ENCODE measurements at places on chromosomes 12 and 14.

DNA sequence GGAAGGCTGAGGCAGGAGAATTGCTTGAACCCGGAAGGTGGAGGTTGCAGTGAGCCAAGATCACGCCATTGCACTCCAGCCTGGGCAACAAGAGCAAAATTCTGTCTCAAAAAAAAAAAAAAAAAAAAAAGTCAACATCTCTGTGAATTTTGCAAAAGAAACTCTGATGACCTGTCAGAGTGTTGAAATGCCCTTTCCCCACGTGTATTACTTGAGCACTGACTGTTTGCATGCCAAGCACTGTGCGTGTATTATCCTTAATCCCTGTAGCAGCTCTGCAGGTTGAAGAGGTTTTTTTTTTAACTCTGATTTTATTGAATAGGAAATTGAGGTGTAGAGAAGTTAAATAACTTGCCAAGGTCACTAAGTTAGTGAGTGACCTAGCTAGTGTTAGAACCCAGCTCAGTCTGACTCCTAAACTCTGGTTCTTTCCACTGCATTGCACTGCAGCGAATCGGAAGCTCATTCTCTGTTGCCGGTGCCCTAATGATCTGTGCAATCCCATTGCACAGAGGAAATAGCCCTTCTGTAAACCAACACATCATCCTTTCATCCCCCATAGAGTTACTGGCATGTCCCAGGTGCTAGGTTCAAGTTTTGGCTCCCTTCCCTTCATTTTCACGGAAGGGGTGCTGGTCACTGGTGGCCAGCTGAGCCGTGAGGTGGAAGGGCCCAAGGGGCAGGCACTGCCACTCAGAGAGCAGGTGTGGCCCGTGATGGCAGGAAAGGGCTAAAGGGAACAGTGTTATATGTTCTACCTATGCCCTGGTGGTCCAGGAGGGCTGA lies 122.3 kb downstream of the EML1 start:
- DNase-seq: no peak

DNA sequence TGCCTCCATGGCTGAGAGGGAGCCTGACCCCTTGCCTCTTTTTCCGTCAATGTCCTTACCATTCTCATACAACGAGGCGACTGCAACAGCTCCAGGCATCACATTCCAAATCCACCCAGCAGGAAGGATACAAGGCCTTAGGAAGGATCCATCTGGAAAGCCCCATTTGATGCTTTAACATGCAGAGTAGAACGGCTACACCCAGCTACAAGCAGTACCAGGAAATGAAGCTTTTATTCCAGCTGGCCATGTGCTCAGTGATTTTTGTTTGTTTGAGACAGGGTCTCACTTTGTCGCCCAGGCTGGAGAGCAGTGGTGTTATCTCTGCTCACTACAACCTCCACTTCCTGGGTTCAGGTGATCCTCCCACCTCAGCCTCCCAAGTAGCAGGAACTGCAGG lies 124.8 kb downstream of the TMEM132D start:
- DNase-seq: no peak

DNA sequence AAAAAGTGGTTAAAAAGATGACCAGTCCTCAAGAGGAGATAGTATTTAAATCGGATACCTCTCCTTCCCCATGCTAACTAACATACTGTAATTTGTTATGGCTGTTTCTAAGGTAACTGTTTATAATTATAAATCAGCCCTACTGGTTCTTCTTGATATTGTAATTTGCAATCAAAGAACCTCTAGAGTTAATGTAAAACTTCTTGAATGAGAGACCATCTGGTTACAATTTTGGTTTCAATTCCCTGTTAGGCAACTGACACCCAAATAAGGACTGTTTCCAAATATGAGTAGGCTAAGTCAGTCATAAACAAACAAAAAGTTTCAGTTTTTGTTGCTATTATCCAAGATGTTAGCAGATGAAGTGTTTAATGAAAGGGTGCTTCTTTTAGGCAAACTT lies 120.2 kb upstream of the DNM1L start:
- DNase-seq: no peak

- no peak for DNase-seq
These were observed 68.8 kb downstream of the RPL10L start for GRCh38 chr14:46582826-46583225.

DNA sequence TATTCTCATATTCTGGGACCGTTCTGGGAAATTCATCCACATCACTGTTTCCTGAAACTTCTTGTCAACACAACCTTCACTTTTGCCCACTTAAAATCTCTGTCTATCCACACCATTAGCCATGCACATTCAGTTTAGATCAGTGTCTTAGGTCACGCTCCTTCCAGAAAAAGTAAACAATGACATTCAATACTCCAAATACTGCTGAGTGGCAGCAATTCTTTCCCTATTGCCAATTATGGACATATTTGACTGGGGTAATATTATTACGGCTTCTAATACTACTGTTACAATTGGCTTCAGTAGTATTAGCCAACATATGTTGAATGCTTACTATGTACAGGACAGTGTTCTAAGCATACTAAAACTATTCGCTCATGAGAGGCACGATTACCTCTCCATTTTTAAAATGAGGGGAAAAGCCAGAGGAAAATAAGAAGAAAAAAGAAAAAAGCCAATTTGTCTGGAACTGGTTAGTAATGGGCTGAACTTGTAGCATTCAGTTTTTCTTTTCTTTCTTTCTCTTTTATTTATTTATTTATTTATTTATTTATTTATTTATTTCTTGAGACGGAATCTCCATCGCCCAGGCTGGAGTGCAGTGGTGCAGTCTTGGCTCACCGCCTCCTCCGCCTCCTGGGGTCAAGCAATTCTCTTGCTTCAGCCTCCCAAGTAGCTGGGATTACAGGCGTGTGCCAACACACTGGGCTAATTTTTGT lies 23.4 kb downstream of the LTBR start:
- DNase-seq: no peak

- DNase-seq: no peak
These were observed 266.0 kb downstream of the ALG10 start for GRCh38 chr12:34287986-34288962.

GRCh38 chr12:119989731-119990381 lies 820 bp downstream of the BICDL1 start:
- no peak for DNase-seq

- no peak for DNase-seq
These were observed 55.1 kb downstream of the NUMB start for GRCh38 chr14:73403181-73403752.

DNA sequence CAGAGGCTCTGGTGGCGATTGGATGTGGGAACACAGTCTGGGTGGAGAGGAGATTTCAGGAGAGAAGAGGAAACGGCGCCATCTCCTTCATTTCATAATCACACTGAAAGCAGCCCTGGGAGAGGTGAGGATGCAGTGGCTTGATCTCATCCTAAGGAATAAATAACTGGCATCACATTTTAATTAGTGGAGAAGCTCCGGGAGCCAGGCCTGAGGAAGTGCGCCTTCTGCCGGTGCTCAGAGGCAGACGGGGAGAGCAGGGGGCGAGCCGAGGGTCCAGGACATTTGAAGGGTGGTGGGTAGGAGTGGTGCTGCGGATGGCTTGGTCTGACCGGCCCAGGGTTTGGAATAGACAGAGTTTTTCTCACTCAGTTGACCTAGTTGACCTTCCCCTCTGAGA lies 265.0 kb downstream of the CACNA1C start:
- DNase-seq: no peak

DNA sequence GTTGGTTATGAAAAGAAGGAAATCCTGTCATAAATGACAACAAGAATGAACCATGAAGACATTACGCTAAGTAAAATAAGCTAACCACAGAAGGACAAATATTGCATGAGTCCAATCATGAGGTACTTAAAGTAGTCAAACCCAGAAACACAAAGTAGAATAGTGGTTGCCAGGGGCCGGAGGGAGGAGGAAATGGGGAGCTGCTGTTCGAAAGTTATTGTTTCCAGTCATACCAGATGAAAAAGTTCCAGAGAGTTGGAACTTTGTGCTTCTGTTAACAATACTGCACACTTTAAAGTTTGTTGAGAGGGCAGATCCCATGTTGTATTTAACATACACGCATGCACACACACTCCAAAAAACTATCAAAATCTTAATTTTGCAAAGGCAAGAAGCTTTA lies 69.3 kb downstream of the COCH start:
- no peak for DNase-seq

- DNase-seq: no peak
These were observed 11.5 kb downstream of the CCND2 start for GRCh38 chr12:4285070-4285469.

DNA sequence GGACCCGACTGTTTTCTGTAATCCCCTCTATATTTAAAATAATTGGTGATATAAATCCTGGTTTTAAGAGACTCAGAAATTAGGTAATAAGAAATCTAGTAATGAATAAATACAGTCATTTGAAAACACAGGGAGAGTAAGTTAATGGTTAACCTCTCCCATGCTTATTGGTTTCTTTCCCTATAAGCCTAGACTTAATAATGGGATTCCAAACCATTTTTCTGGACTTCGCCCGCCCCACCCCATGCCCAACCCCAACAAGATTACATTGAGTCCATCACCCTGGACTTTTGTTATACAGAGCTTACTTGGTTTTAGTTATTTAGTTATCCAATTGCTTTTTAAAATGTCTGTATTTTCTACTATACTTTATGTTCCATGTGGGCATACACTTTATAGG lies 98.7 kb downstream of the WIF1 start:
- no peak for DNase-seq

DNA sequence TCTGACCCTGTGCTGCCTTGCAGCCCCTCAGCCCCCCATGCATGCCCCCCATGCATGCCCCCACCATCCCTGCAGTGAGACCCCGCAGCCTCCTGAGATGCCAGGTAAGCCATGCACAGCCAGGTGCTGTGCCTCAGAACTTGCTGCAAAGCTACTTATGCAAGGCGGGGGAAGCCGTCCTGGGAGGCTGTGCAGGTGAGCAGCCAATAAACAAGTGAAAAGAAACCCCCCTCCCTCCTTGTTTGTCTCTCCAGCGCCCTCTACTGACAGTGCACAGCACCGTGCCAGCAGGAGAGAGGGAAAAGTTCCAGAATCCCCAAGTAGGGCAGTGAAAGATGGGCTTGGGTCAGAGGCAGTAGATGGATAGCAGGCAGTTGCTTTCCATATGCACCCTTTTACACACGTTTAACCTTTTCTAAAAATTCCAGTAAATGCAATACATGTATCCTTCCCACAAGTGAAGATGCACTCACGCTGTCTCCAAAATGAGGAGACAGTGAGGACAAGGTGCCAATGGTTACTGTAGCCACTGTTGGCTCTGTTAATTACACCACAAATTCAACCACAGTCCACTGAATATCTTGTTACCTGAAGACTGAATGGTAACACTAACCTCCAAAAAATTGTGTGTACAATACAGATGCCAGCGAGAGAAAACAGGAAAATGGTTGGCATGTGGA lies 18.0 kb downstream of the TNFAIP2 start:
- no peak for DNase-seq

DNA sequence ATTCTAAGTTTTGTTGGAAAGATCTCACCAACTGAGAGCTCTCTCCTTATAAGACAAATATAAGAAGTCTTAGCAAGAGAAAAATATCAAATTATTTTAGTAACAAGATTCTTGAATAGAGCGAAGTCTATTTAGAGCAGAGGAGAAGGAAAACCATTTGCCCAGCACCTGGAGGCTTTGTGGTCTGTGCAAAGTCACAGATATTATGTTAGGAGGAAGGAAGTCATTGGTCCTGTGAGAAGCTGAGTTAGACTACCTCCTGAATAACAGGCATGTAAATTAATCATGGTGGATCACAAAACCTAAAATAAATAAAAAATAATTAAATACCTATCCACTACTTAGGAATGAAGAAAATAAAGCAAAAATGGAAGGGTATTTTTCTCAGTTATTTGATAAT lies 38.4 kb upstream of the ATXN7L3B start:
- DNase-seq: no peak

DNA sequence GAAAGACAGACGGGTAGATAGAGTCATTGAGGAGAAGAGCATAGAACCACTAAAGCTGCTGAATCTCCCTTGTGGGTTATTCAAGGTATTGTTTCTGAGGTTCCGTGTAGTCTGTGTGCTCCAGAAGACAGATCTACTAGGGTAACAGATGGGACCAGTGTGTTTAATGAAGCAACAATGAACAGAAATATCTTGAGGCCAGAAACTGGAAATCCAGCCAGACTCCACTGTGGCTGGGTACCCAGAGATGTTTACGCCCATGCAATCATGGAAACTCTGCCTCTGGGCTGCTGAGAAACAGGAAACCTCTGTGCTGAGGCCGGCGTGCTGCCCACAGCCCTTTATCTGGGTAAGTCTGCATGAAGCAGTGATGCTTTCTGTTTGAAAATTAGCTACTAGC lies 8.3 kb downstream of the PROX2 start:
- DNase-seq: no peak

DNA sequence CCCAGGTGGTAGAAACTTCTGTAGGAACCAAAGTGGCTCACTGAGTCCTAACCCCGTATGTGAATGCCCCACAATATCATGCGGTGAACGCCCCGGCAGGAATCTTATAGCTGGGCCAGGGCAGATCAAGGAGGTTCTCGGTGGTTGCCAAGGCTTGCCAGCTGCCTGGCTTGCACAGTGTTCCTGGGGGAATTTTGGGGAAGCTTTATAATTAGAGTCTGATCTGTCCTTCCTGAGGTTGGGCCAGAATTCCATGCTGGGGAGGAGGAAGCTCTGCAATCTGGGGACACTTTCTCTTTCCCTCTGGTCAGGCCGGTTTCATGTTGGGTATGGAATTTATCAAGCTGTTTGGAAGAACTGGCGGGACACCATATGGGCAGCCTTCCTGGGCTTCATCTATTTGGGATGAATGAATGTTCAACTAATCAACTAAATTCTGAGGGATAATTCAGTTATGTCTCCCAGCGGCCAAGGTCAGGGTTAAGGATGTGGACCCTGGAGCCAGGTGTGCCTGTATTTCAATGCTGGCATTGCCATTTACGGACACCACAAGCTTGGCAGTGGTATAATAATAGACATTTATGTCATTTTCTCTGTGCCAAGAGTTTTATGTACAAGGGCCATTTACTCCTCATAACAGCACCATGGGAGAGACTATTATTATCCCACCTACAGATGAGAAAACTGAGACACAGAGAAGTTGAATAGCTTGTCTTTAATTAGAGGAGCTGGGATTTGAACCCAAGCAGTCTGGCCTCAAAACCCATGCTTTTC lies 54.3 kb downstream of the SVOP start:
- no peak for DNase-seq

DNA sequence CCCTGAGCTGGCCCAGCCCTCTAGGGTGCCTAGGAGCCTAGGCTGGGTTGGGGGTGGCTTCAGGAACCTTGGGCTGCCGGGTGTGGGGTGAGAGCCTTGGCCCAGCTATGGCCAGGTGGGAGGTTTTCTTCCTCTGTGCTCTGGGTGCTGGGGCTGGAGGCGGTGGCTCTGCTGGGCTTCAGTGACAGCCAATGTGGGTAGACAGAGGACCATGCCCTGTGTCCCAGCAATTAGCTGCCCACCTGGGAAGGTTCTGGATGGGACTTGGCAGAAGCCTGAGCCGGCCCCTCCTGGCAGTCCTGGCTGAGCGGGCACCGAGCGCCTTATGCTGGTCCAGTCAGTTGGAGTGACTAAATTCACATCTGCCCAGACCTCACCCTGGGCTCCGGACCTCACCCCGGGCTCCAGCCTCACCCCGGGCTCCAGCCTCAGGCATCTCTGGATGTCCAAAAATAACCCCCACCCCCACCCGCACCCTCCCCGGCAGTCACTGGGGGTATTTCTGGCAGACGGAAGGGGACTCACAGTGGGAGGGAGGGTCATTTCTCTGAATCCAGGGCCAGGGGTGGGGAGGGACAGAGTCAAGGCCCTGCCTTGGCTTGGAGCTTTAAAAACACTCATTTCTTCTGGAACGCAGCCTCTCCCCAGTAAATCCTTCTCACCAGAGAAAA lies 46.9 kb downstream of the CYP46A1 start:
- DNase-seq: no peak

GRCh38 chr12:45596366-45596765 lies 133.1 kb upstream of the ARID2 start:
- no peak for DNase-seq

- DNase-seq: peak; percentile 40
These were observed 623 bp upstream of the TSPAN8 start for GRCh38 chr12:71158361-71158882.

Measured in NCI-H1930 (cell line).